ENCODE measurements at places on chromosomes 2 and 18.

- DNase-seq, result no peak
Measured at GRCh38 chr2:11071211-11071610, 84.1 kb upstream of the SLC66A3 start.

GRCh38 chr2:109423556-109424359 is 190.0 kb downstream of the SEPTIN10 start:
- DNase-seq, result no peak

DNA sequence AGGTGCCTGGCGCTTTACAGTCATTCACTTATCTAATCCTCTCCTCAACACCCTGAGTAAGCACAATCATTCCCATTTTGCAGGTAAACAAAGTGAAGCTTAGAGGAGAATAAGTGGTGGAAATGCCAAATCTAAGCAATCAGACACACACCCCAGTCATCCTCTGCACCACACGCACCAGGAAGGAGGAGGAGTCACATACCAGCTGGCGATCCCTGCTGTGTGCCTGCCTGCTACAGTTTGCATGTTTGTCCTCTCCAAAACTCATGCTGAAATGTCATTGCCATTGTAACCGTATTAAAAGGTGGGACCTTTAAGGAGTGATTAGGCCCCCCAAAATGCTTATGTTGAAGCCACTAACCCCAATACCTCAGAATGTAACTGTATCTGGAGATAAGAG is 93.7 kb downstream of the LOXHD1 start:
- DNase-seq, result no peak

DNA sequence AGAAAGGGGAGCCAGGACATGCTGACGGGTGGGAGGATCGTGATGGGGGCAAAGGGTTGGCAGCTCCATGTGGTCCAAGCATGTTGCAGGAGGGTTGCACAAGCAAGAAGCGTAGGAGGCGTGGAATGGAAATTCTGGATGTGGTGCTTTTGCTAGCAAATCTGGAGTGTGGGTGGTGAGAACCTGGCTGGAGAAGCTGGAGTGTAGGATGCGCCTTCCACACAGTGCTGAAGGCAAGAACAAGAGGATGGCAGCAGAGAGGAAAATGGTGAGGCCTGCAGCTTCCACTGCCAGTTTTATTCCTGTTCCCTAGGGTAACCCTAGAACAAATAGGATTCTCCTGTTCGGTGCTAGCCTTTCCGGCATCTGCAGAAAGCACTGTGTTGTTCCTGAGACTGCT is 22.4 kb downstream of the CREG2 start:
- no peak for DNase-seq

- DNase-seq, result peak; percentile 5
Measured at GRCh38 chr2:168687314-168687713, 115.1 kb upstream of the NOSTRIN start.

DNA sequence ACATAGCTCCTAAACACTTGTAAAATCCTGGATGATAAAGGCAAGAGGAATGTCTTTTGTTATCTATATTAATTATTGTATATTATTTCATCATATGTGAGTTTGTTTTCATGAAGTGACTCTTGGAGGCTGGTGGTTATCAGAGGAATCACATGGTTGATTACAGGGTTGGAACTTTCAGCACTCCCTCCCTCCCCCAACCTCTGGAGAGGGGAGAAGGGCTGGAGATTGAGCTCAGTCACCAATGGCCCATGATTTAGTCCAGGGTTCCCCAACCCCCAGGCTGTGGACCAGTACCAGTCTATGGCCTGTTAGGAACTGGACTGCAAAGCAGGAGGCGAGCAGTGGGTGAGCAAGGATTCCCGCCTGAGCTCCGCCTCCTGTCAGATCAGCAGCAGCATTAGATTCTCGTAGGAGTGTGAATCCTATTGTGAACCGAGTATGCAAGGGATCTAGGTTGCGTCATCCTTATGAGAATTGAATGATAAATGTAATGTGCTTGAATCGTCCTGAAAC is 37.7 kb downstream of the FBXO48 start:
- no peak for DNase-seq

DNA sequence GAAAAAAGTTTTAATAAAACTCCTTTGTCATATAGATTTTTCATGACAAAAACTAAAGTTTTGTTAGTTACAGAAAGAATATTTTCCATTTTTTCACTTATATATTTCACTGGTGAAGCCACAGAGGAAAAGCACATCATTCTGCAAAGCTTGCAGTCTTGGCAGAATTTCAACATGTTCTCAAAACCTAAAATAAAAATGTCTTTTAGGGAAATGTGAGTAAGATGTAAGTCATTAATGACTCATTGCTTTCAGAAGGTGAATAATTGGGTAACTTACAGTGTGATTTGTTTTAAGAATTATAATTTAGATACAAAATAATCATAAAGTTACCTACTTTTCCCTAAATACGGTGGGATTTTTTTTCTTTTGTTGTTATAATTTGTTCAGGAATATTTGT is 43.4 kb upstream of the TNFRSF11A start:
- peak; percentile 41 for DNase-seq

GRCh38 chr2:88696611-88697010 is 5.1 kb downstream of the RPIA start:
- DNase-seq, result no peak
